ENCODE measurements at places on chromosomes 5 and 9.

GRCh38 chr5:131615957-131616356 is 19.1 kb downstream of the RAPGEF6 start:
- no peak for DNase-seq

DNA sequence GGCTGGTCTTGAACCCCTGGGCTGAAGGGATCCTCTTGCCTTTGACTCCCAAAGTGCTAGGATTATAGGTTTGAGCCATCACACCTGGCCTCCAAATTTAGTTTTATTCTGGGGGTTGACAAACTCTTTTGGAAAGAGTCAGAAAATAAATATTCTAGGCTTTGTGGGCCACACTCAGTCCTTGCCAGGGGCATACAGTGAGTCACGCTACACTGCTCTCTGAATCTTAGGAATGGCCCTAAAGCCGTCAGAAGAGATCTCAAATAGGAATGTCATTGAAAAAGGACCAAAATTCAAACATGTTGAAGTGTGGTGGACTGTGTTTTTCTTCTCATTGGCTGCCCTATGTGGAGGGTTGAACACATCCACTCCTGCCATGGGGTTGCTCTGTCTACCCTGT is 127.7 kb upstream of the BASP1 start:
- no peak for DNase-seq

GRCh38 chr9:110156902-110157301 is 51.1 kb downstream of the C9orf152 start:
- no peak for DNase-seq

DNA sequence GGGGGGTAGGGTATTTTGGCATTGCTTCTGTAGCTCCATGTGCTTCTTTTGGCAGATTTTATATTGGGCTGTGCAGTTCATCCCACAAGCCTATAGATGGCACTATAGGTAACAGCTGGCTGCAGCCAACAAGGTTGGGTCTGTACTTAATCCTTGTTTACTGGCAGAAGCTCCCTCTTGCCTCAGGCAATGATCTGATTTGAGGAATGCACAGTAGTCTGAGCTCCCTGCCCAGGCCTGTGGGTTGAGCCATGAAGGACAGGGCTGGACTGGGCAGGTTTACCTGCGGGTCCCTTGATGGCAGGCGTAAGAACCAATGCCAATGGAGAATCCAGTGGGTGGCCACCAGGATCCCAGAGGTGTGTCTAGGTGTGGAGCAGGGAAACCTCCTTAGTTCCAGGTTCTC is 11.7 kb upstream of the OR1J2 start:
- DNase-seq = no peak

DNA sequence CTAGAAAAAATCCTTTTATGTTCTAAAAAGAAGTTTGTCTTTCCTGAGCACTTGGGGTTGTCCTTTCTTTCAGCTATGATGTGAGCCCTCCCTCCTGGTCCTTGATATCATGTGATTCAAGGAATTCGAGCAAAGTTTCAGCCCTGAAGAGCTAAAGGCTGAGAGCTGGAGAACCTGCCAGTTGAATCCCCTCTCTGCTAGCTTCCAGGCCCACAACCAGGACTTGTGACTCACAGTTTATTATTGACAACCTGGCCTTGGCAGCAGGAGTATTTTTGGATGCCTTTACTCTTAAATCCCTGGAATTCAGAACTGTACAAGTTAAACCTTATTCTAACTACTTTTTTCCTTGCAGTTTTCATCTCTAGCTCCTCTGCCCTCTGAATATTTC is 182.8 kb downstream of the SPOCK1 start:
- DNase-seq = no peak

DNA sequence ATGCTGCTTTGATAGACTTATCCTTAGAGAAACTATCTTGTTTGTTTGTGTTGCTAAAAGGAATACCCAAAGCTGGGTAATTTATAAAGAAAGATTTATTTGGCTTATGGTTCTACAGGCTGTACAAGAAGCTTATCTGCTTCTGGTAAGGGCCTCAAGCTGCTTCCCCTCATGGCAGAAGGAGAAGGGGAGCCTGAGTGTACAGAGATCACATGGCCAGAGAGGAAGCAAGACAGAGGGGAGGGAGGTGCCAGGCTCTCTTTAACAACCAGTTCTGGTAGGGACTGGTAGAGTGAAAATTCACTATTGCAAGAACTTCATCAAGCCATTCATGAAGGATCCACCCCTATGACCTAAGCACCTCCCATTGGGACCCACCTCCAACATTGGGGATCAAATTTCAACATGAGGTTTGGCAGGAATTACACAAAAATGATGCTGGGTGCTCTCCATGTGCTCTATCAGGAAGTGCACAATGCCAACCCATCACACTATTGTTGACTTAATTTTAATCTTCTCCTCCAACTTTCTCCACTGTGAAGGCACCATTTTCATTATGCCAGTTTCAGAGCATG is 115.1 kb upstream of the SHB start:
- no peak for DNase-seq

- DNase-seq = no peak
Observed at GRCh38 chr5:157351802-157352092, 85.8 kb downstream of the CYFIP2 start.

- peak; percentile 15 for DNase-seq
Observed at GRCh38 chr5:109690975-109691574, 1.3 kb downstream of the MAN2A1 start.

DNA sequence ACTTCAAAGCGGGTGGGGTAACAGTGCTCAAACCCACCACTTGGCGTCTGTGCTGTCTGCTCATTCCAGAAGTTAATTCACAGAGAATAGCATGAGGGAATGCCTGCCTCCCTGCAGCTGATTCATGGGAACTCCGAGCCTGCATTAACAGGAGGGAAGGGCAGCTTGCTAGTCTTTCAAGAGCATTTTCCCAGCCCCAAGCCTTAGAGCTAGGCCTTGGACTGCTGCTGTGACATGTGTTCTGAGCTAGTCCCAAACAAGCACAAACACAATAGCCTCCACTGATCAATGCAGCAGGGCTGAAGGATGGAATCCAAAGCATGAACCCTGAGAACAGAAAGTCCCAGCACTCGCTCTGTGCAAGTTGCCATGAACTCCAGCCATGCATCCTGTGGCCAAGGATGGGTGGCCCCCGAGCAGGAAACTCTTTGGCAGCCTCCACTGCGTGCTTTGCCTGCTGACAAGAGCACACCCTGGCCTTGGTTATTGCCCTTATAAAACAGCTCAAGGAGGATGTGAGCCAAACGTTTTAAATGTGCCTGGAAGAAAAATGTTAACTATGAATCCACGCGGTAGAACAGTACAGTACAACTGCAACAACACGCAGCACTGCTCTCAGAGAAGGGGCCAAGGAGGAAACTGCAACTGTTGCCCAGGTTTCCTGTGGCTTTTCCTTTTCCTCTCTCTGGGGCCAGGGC is 653.1 kb upstream of the KLF4 start:
- DNase-seq = no peak

DNA sequence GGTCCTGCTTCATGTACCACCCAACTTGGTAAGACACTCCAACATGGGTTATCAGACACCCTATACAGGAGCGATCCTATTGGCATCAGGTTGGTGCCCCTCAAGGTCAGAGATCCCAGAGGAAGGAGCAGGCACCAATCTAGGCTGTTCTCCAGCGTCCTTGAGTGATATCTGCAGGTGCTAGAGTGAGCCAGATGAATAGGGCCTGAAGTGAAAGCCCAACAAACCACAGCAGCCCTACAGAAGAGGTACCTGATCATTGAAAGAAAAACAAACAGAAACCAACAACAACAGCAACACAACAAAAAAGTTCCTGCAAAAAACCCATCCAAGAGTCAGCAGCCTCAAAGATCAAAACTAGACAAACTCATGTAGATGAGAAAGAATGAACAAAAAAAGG is 584.8 kb downstream of the HINT1 start:
- no peak for DNase-seq

DNA sequence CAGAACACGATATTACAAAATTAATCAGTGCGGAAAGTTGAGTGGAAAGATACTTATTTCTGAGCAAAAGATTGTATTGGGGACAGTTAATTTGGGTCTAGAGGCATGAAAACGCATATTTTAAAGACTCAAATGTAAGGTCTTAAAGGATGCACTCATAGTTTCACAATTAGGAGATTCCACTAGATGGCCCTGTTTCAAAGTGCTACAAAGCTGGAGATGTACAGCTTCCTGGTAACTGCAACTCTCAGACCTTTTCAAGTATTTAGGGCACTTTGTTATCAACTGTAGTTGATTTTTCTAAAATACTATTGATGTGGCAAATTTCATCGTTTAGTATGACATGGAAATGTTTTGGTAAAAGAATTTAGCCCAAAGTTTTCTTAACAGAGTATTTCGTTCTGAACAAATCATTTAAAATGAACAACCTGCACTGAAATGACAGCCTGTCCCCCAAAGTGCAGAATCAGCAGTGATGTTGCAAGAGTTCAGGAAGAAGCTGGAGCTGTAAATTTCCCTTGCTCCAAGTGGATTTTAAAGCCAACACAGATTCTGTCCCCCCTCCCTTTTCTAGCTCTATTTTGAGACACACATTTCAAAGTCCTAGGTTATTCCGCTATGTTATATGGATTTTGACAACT is 16.2 kb upstream of the NDUFB6 start:
- no peak for DNase-seq

- no peak for DNase-seq
Observed at GRCh38 chr9:3028535-3028934, 184.6 kb upstream of the PUM3 start.

GRCh38 chr5:143086908-143087637 is 316.4 kb downstream of the NR3C1 start:
- DNase-seq = no peak

DNA sequence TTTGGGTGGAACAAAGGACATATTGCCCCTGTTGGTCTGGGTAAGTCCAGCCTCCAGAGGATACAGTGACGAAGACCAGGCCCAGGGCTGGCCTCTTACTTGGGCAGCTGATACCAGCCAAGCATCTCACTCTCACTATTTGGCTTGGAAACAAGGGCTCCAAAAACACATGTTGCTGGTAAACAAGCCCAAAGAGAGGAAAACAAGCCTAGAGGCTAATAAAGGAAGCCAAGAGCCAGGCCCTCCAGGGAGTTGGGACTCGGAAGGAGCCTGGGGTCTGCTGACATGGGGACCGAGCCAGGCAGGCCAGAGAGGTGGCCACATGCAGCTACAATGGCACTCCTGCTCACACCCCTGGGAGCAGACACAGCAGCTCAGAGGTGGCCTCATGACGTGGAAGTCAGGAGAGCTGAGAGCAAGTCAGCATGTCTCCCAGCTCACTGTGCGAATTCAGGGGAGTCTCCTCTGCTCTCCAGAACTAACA is 5.7 kb downstream of the SPARC start:
- no peak for DNase-seq

DNA sequence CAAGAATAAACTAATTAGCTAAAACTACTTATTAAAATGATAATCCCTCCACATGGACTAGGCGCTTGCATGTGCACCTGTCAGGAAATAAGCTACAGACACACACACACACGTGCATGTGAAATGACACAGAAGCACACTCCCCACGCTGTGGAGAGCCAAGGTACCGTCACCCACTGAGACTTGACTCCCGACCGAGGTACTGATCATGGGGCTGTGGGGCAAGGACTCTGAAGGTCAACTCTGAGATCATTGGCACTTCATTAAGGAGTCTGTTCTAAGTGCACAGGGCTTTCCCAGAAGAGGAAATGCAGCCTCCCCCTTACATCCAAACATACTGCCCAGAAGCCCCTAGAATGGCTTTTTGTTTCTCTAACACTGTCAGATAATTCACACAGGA is 264.4 kb upstream of the WWC1 start:
- DNase-seq = no peak

- no peak for DNase-seq
Observed at GRCh38 chr9:127330501-127330900, 65.9 kb downstream of the GARNL3 start.

DNA sequence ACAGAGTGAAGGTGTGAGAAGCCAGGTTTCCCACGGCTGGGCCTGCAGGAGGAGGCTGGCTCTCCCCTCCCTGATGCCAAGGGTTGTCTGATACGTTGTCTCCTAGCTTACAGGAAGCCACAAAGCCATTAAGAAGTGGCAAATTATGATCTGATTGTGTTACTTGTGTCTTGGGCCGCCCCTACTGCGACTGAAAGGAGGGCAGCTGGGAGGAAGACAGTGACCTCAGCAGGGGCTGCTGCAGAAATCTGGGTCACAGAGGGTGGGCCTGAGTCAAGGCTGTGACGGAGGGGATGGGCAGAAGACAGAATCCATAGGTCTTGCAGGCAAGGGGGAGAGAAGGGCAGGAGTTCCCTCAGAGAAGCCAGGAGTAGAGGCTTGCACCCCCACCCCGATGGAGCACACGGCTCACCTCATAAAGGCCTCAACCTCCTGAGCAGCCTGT is 145.0 kb downstream of the FSTL4 start:
- no peak for DNase-seq

- DNase-seq = no peak
Observed at GRCh38 chr9:109317979-109318741, 2.7 kb downstream of the EPB41L4B start.

DNA sequence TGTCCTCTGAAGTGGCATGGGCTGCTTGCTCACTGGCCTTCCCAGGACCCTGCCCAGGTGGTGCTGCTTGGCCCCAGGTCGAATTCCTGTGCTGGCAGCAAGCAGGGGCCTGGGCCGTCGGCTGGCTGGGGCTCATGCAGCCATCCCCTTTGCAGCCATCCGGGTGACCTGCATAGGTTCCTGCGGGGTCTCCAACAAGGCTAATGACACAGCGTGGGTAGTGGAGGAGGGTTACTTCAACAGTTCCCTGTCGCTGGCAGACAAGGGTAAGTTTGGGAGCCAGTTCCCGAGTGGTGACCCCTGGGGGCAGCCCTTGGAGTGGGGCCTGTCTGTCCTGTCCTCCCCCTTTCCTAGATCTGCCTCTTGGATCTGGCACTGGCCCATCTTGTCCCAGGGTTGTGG is 6.1 kb upstream of the EHMT1 start:
- no peak for DNase-seq

DNA sequence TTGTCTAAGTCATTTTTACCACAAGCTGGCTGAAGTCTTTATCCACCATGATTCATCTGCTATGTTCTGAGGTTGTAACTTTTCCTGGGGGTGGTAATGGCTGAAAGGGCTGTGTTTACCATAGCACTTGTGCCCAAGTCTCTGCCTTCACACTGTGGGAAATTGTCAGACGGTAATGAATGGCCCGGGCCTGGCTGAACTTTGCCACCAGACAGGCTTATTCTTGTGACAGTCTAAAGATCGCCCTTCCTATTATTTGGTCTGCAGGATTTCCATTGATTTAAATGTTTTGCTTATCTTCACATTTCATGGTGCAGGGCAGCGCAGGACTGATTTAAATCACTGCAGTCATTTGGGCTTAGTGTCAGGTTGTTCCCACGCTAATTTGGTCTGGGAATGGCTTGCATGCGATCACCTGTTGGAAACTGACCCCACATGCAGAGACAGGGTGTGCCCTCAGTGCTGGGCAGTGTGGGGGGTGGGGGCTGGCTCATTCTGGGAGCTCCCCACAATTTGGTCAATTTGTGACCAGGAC is 109.3 kb upstream of the ICE1 start:
- DNase-seq = no peak

DNA sequence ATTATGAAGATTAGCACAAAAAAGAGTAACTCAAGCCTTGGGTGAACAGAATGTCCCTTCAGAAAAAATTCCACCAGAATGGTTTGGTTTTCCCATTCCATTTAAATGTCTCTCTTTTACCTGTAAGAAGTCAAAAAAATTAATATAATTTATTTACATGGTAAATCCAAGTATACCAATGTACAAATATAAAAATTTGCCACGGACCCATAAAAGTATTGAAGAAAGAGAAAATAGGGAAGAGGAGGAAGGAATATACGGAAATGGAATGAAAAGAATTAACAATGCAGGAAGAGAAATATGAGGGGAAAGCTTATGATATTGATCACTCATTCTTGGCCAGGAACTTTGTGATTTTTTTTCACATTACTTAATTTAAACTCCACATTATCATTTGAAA is at the start of gene OR13C9:
TSS of gene OR13C9 (minus strand) at position 101 of the 400 bp plus-strand sequence. CDS start at position 101, 0 bp downstream.
- no peak for DNase-seq

- no peak for DNase-seq
Observed at GRCh38 chr5:147670815-147671214, 111.7 kb downstream of the JAKMIP2 start.
